ENCODE measurements at places on chromosomes 12 and 14. TPM values are rescaled to one million over a fixed set of nuclear protein-coding genes. Genes with fewer than 3 reads are reported as not detected.

CDKL1 gene
- 11.8 TPM for total RNA-seq

TMTC1 gene
- total RNA-seq: 0.06 TPM

PFDN5 gene
- 605 TPM for total RNA-seq

CACNA2D4 gene
- total RNA-seq: not detected

JAG2 gene
- 12.6 TPM for total RNA-seq

LYZ gene
- total RNA-seq: 1.5 TPM

NTN4 gene
- total RNA-seq: 50.9 TPM

KCNA5 gene
- not detected for total RNA-seq

SIX4 gene
- total RNA-seq: 3.8 TPM
